Omental fat pad (tissue), 4 donors: ENCODE measurements at places on chromosomes 2 and 18. TPM values are rescaled to one million over a fixed set of nuclear protein-coding genes. Genes with fewer than 3 reads are reported as not detected.

The EGR4 gene
- not detected for total RNA-seq

The DES gene
- total RNA-seq: 39.4 TPM

The CIB4 gene
- total RNA-seq: not detected

The ACP1 gene
- 66.3 TPM for total RNA-seq

The GALM gene
- 29.3 TPM for total RNA-seq

The GPR55 gene
- total RNA-seq: not detected

The ANKRD62 gene
- total RNA-seq: not detected

The ANKRD23 gene
- total RNA-seq: 1.5 TPM

The DNAJC5G gene
- total RNA-seq: not detected

The ONECUT2 gene
- total RNA-seq: 0.06 TPM

The AKAIN1 gene
- total RNA-seq: not detected

The DPP4 gene
- total RNA-seq: 17.9 TPM

The TUBA3E gene
- total RNA-seq: not detected

The TRIM54 gene
- total RNA-seq: 2.5 TPM

The MIB1 gene
- 24.9 TPM for total RNA-seq

The IL36B gene
- total RNA-seq: not detected

The RIT2 gene
- not detected for total RNA-seq

The LDLRAD4 gene
- 25.9 TPM for total RNA-seq

The RTP5 gene
- total RNA-seq: 0.96 TPM

The HTR2B gene
- total RNA-seq: 1.5 TPM

The TEKT4 gene
- not detected for total RNA-seq

The PLGLB1 gene
- 0.84 TPM for total RNA-seq

The CGREF1 gene
- 6.4 TPM for total RNA-seq

The SLC11A1 gene
- total RNA-seq: 40.0 TPM

The HOXD10 gene
- not detected for total RNA-seq

The NDUFB3 gene
- 45.3 TPM for total RNA-seq

The LYG2 gene
- total RNA-seq: not detected

The VIT gene
- 19.3 TPM for total RNA-seq

The ITGAV gene
- total RNA-seq: 137 TPM

The DNAJC10 gene
- 41.9 TPM for total RNA-seq

The KLHL14 gene
- 0.19 TPM for total RNA-seq

The GTF2A1L gene
- total RNA-seq: 2.4 TPM

The GPR45 gene
- total RNA-seq: not detected
